Dermis microvascular lymphatic vessel endothelial cell (primary cell): ENCODE measurements at places on chromosomes 4 and X.

DNA sequence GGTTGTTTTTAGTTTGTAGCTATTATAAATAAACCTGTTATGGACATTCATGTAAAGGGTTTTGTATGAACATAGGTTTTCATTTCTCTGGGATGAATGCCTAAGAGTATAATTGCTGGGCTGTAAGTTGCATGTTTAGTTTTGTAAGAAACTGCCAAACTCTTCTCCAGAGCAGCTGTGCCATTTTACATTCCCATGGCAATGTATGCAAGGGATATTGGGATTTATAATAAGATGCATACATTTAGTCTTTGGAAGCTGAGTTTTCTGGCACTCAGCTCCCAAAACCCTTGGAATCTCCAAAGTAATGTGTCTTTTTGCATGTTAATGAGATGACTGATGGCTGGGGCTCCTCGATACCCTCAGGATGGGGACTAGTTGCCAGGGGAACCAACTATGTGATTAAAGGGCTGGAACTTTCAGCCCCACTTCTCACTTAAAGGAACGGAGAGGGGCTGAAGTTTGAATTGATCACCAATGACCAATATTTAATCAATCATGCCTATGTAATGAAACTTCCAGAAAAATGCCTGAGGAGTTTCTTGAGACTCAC lies 44.0 kb downstream of the SERTM2 start:
- DNase-seq = no peak

DNA sequence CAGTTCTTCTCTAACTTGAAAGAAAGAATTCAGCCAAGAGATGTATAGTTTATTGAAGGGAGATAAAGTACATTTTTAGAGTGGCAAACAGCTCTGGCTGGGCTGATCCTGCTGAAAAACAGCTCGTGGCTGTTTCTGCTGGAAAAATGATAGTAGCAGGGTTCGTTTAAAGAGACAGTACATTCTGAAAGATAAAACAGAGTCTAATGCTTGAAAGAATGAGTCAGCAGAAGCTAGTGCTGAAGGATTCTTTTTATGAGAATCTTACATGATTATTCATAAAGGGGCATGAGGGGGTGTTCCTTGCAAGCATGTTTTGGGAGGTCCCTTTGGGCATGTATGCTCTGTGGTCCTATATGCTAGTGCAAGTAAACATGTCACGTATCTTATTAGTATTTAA lies 790.0 kb downstream of the PCDH18 start:
- DNase-seq = no peak

DNA sequence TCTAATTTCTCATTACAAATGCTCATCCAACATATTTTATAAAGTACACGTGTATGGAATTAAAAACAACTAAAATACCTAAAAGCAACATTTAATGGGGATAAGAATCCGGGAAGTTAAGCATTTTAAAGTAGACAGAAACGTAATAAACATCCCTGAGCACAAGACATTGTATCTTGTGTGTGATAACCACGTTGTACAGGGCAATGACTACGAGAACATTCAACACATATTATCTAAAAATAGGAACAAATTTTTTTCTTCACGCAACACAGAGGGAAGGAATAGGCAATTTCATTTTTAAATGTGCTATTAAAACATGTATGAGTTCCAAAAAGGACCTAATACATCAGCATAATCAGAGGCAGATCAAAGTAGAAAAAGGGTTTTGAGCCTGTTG lies 49.5 kb downstream of the AMMECR1 start:
- DNase-seq = no peak

- DNase-seq = no peak
Observed at GRCh38 chr4:9969526-9970398, 51.5 kb downstream of the SLC2A9 start.

DNA sequence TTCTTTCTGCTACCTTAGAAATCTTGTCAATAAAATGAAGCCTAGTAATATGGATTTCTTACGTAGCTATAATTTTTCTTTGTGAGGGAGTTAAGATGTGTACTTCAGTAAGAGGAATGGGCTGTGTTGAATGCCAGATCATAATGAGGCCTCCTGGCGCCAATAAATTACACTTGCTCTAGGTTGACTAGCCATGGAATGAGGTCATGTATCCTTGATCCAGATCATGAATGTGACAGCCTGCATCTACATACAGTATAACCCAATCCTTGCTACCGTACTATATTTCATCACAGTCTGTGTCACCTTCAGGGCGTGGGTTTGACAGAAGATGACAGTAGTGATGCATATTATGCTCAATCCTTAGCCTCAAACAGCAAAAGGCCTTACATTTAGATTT lies 36.2 kb downstream of the NHS start:
- DNase-seq = no peak

GRCh38 chr4:153759407-153760316 lies at the start of gene RNF175:
RNF175 (minus strand) TSS chr4:153760024; CDS start chr4:153759862, 162 bp downstream.
- DNase-seq = no peak

GRCh38 chr4:89196745-89197144 lies 85.4 kb downstream of the TIGD2 start:
- DNase-seq = peak; percentile 79

GRCh38 chr4:79182209-79182608 lies 143.7 kb downstream of the NAA11 start:
- DNase-seq = no peak

DNA sequence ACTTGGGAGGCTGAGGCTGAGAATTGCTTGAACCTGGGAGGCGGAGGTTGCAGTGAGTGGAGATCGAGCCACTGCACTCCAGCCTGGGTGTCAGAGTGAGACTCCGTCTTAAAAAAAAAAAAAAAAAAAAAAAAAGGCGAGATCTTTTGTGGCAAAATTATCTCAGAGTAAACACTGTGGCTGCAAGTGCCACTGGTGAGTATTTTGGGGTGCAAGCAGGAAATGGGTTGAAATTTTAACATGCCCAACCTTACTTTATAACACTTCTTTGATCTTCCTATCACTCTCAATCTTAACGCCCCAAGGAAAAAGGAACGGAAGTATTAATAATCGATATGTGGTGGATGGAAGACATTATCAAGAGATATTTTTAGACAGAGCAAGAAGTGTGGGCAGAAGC lies 32.1 kb downstream of the SLC34A2 start:
- DNase-seq = no peak

GRCh38 chrX:134501941-134502340 lies 42.0 kb downstream of the HPRT1 start:
- no peak for DNase-seq

GRCh38 chrX:48910926-48911411 lies 477 bp downstream of the SLC35A2 start:
- peak; percentile 43 for DNase-seq

DNA sequence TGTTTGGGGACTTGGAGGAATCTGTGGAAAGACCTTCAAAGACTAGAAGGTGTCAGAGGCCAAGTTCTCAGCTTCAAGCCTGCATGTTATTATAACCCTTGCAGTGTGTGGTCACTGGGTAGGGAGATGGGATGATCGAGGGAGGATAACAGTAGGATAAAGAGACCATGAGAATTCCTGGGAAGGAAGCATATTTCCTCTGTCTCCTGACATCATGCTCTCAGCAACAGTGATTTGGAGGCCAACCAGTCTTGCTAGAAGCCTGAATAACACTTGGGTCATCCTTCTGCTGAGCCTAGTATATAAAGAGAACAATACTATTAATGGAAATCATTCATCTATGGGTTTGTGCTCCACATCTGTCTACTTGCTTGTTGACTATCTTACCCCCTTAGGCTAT lies 40.9 kb upstream of the ANXA3 start:
- DNase-seq = no peak

DNA sequence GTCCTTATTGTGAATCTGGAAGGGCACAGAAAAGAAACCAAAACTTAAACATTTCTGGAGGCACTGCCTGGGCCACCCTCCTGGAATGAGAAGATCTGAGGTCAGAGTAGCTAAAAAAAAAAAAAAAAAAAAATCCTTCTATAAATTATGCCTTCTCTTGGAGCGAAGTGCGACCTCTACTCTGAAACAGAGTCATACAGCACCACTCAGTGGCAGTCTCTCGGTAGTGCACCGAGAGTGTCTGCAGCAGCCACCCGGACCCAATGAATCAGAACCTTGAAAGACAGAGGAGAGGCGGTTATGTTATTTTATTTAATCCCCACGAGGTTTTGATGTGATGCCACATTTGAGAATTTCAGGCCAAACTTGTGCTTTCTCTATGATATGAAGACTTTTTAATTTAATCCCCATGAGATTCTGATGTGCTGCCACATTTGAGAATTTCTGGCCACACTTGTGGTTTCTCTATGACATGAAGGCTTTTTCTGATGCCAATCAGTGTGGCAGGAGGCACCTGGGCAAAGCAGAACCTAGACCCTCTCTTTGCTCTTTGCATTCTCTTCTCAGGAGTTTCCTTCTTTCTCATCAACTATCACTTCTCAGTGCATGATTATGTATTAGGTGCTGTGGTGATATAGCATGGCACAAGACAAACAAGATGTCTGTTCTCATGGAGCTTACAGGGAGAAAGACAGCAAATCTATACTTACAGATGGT lies 5.6 kb upstream of the CT47C1 start:
- peak; percentile 61 for DNase-seq

DNA sequence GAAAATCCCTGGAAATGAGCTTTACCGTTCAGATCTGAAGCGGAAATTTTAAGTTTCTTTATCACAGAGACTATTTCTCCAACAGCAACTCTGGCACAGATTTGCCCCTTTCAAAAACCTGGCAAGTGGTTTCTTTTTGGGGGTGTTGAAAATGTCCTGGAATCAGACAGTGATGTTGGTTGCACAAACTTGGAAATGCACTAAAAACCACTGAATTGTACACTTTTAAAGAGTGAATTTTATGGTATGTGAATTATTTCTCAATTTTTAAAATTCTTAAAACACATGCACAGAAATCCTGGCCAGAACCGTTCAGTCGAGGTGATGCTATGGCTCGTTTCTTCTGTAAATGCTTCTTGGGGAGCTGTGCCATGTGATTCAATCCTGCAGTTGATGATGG lies 121.2 kb upstream of the RBPJ start:
- no peak for DNase-seq

DNA sequence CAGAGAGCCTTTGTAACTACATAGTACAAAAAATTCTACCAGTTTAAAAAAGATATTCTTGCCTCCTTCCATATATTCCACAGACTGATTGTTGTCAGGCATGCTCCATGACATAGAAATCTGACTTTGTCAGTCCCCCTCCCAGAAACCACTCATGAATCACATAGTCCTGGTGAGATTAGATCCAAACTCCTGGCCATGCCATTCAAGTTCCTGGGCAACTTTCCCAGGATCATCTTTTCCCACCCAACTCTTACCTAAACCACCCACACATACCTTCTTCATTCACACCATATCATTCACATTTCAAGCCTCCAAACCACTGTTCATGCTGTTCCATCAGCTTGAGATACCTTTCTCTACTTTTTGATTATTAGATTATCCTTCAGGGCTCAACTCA lies 46.4 kb downstream of the SLC16A2 start:
- no peak for DNase-seq

DNA sequence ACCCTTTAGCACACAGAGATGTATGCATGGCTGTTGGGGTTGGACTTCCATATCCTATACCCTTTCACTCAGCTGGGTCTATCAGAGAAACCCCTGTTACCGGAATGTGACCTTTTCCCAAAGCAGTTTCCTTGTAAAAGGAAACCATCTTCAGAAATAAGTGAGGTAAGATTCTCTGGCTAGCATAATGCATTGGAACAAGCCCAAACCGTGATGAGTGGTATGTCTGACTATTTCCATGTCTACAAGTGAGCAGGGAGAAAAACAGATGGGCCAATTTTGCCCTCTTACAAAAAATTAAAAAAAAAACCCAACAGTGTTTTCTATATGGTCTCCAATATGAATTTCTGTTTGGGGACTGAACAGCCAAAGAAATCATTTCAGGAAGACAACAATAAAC lies 283.9 kb downstream of the SMARCA1 start:
- no peak for DNase-seq

- DNase-seq = no peak
Observed at GRCh38 chrX:16444353-16444752, 205.6 kb upstream of the S100G start.

DNA sequence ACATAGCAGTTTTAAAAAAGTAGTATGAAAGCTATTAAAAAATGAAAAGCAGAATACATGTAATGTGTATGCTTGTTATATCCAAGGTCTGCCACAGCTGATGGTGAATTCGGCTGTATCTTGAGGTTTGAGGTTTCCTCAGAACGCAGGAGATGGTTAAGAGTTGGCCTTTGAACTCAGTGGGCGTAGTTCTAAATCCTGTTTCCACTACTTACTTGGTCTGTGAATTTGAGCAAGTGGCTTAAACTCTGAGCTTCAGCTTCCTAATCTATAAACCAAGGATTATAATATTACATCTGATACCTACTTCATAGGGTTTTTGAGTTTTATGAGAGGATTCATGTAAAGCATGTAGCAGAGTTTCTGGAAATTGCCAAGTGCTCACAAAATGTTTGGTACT lies 125.2 kb downstream of the STIM2 start:
- DNase-seq = no peak

GRCh38 chr4:55721651-55722050 lies 85.6 kb upstream of the NMU start:
- no peak for DNase-seq

DNA sequence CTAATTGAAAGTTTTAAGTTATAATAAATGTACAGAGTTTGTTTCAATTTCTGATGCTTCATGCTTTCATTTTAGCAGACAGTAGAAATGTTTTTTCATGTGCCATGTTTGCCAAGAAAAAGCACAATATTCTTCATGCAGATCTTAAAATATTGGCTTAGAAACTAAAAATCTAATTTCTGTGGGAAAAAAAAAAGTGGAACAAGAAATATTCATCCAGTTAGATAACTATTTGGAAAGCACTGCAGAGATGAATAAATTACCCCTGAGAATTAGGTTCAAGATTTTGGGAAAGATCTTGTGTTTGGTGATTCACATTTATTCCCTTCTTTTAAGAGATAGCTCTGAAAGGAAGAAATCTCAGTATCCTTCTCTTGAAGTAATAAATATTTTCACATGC lies 912.5 kb downstream of the C4orf33 start:
- DNase-seq = no peak
